ENCODE measurements at places on chromosomes 7 and 10.
A peak's percentile ranks its signal among the peaks of the same experiment; 100 is the strongest.

DNA sequence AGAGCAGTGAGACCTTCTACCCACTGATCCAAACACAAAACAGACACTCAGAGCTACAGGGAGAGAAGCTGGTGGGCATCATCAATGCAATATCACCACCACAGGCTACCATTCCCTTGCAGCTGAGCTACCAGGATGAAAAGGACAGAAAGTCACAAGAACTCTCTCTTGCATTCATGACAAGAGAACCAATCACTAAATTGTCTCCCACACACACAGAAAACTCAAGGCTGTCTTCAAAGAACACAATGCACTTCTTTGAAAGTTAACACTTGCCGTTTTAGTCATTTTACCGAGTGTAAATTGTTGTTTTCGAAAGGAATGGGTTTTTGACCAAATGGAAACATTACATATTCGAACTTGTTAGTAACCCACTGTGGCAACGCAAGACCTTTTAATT is 626.6 kb downstream of the SORCS1 start:
- DNase-seq, result no peak

- no peak for DNase-seq
Measured at GRCh38 chr10:131725581-131726069, 175.2 kb upstream of the PPP2R2D start.

DNA sequence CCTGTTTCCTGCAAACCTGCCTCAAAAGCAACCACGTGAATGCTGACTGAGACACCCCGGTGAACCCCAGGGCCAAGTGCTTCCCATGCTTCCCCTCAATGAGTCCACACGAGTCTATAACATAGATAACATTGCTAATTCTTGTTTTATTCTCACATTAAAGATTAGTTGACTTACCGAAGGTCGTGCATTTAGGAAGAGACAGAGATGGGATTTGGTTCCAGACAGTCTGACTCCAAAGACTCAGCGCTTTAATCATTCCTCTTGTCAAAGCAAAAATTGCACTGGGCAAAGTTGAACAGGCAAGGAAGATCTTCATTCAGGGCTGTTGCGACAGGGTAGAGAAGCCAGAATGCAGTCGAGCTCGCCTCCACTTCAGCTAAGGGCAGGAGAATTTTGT is 435.6 kb upstream of the C7orf33 start:
- DNase-seq, result no peak

DNA sequence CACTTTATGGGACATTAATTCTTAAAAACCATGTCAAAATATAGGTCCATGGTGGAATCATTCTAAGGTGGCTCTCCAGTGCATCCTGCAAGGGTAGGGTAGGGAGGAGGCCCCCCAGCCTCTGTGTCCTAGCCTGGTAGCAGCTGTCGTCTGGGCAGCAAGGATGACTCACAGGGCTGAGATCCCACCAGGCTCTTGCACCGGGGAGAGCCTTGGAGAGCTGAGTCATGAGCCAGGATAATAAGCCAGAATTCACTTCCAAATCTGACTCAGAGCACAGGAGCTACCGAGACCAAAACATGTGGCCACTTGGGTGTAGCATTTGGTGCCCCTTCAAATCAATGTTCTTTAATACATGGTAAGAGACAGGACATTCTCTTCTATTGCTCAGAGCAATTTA is 298.5 kb downstream of the NEBL start:
- DNase-seq, result no peak

GRCh38 chr7:45052011-45052410 is 36.8 kb downstream of the NACAD start:
- DNase-seq, result no peak

DNA sequence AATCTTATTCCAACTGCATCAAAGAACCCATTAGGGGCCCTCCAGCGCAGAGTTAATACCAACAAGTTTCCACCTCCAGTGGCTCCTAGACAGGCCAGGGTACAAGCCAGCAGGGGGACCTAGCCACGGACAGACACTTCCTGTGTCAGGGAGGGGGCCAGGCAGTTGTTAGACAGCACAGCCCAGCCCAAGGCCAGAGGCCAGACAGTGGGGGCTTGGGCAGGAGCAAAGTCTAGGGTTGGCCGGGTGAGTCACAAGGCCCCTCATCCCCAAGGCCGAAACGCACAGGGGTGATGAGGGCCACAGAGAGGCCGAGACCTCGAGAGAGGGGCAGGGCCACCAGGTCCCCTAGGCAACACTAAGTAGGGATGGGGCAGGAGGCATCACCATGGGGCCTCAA is 19.3 kb upstream of the OPTN start:
- no peak for DNase-seq

DNA sequence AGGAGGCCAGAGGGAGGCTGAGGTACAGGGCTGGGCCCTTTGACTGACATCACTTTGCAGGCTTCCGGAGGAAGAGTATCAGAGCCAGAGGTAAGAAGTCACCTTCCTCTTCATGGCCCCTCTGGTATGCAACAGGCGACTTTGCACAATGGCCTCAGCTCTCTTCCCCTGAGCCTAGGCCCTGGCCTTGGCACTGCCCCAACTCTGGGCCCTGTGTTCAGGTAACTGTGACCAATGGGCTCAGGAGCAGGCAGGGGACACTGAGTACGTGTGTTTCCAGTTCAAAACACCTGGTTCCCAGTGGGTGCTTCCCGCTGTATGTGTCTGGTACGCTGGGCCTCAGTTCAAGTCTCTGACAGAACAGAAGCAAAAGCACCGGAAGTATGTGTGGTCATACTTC is 12.1 kb upstream of the PAX2 start:
- DNase-seq, result no peak

DNA sequence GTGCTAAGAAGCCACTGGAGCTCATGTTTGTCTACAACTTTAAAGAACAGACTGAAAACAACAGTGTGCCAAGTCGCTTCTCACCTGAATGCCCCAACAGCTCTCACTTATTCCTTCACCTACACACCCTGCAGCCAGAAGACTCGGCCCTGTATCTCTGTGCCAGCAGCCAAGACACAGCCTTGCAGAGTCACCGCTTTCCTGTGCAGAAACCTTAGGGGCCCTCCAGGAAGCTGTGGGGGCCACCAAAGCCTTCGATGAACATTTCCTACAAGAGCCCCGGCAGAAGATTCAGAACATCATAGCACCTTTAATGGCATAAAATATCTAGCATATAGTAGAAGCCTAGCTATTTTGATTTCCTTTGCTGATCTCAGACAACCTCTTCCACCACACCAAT is 88.0 kb upstream of the PRSS58 start:
- DNase-seq, result peak; percentile 26

DNA sequence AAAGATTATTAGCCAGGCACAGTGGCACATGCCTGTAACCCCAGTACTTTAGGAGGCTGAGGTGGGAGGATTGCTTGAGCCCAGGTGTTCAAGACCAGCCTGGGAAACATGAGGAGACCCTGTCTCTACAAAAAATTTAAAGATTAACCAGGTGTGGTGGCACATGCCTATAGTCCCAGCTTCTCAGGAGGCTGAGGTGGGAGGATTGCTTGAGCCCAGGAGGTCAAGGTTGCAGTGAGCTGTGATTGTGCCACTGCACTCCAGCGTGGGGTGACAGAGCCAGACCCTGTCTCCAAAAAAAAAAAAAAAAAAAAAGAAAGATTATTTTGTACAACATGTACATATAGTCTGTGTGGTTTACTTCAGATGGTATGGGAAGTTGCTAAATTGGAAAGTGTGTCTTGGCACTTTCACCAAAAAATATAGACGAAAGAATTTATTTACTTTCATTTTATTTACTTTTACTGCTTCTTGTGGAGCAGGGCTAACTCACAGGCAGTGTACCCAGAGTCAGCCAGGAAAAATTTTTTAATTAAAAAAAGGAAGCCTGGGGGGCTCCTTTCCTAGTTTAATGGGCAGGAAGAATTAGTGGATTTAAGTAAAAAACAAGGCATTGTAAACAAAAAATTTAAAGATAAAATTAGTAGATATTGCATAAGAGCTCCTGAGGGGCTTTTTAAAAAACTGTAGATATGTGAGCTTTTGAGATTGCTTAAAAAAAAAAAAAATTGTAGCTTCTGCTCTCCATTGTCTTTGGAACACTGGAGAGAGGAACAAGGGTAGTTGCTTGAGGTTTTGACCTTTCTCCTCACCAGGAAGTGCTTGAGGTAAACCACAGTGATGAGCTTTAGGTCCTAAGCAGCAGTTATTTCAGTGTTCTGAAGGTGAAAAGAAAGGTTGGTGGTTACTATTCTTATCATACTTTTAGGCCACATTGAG is 44.6 kb upstream of the VDAC2 start:
- no peak for DNase-seq

Measured in stimulated activated CD8-positive, alpha-beta memory T cell treated with anti-CD3 and anti-CD28 coated beads, Interleukin-4, amount 100 ng/mL, for 4 hours (primary cell).